KG1 (cell line): ENCODE measurements at places on chromosomes 2 and 18.

- no peak for DNase-seq
Measured at GRCh38 chr2:231395188-231396057, at the start of gene B3GNT7. Gene B3GNT7 (plus strand): TSS chr2:231395710. CDS start chr2:231395804, 94 bp downstream.

DNA sequence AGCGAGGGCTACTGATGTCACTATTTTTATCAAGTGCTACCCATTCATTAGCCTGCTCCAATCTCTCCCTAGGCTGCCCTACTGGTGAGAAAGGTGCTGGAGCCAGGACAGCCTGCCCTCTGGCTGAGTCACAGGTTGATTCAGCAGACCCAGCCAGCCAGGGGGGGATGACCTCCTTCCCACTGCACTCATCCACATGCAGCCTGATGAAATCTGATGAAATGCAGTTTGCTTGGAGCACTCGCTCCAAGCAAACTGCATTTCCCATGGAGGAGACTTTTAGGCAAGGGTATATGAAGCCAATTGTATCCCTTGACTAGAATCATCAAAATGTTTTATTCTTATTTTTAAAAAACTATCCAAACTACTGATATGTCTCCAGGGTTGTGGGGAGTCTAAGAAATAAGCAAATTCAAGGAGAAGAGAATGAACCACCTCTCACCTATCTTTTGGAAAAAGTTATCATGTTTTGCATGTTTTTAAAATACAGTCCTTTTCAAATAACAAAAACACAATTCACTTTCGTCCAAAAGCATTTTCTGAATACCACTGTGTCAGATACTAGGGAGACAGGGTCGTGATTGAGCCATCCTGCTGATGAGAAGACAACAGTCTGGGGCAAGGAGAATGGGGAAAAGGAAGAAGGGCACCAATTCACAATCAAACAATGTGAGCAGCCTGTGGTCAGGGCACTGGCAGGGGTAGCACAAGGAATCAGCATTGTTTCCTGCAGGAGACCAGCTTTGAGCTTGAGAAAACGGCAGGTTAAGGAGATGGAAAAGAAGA lies 128.3 kb downstream of the AFF3 start:
- DNase-seq: no peak

DNA sequence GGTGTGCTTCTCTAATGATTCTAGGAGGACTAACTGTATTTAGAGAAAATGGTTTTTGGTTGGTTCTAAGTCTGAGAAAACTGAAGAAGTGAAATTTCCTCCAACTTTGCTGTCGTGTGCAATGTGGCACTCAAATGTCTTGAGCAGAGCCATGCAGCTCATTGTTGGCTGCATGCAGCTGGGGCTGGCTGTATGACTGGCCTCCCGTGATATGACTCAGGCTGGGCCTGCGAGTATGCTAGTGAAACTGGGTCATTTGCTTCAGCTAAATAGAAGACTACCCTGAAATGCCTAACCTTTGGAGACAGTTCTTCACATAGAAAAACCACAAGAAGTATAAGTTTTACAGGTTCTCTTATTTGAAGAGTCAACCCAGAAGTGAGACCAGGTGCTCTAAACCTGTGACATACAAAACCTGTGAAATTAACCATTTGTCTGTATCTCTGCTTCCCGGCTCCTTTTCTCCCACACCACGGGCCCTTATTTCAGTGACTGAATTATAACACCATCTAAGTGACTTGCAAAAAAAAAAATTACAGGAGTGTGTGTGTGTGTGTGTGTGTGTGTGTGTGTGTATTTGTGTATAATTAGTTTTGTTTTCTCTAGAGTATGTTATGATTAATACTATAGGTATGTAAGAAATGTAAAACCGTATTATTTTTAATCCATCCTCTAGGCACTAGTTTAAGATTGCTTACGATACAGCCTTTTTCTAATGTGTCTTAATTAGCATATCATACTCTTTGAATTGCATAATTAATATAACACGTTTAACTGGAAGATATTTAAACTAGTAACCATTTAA lies 15.9 kb downstream of the POLI start:
- no peak for DNase-seq

DNA sequence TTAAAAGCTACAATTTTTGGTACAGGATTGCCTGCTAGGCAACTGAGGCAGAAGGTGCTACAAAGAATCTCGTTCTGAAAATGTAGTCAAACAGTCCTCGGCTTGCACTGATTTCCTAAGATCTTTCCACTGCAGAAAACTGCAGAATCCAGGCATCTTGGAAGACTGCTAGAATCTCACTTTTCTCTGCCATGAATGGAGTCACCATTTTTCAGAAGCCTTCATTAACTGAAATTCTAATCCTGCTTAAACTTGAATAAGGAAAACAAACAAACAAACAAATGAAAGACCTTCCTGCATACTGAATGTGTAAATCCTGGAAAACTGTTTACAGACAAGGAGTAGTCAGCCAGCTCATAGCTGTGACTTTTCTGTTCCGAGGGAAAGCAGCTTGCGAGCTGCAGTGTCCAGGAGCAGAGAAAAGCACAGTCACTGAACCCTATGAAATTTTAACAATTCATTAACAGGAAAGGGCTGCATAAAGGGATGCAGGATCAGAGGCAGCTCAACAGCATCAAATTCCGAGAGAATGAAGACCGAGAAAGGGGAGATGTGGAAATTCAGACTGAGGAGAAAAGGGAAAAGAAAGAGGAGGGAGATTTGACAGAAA lies 210.5 kb upstream of the PIK3C3 start:
- DNase-seq: no peak

- DNase-seq: no peak
Measured at GRCh38 chr18:63444580-63444979, 22.3 kb upstream of the VPS4B start.

DNA sequence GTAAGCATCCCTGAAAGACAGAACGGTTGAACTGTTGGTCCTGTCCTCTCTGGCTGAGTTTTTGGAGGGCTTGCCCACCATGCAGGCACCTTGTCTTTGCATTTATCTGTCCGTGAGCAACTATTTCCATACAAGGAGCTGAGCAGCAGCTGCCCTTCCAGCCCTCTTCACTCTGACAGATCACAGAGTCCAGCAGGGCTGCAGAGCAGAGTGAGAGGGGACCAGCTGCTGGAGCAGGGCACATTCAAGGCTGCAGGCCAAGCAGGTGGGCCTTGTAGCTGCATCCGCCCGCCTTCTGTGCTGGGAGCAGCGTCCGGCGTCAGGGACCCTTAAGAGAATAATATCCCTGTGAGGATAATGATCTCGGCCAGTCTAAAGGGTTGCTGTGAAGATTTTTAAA lies 9.5 kb downstream of the SMYD1 start:
- DNase-seq: no peak

DNA sequence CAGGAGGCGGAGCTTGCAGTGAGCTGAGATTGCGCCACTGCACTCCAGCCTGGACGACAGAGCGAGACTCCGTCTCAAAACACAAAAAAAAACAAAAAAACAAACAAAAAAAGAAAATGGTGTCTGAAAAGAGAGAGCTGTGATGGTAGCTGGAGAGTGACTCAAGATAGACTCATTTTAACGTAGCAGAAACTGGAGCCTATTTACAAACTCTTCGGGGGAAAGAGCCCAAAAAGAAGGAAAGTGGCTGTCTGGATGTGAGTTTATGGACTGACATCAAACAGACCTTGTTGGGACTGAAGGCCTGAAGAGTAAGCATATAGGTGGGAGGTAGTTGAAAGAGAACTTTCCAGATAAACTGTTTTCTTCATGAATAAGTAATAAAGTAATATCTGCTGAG lies 51.8 kb downstream of the LIMS1 start:
- DNase-seq: no peak

GRCh38 chr18:68728081-68728700 lies 13.3 kb upstream of the TMX3 start:
- no peak for DNase-seq

DNA sequence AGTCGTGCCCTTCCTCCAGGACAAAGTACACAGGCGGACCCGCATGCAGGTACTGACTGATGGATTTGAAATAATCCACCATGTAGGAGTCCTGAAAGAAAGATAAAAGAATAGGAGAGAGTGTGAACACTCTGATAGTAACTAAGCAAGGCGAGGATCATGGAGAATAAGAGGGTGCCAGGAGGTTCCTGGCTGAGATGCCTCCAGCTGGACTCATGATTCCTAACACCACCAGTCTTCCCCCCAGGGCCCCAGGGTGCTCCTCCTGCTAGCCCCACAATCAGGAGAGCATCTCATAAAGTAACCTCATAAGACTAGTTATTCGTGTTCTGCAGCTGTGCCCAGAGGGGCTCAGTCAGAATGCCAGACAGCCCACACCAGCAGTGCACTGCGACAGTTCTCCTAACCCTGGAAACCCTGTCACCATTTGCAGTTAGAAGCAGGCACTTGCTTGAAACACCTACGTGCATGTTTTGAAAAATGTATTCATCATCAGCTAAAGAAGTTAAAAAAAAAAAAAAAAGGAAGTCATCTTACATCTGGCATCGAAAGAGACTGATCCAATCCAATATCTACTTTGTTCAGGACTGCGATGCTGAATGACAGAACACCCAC lies 36.7 kb downstream of the RMC1 start:
- DNase-seq: no peak

- DNase-seq: no peak
Measured at GRCh38 chr18:13377496-13377895, 158.9 kb downstream of the LDLRAD4 start.

DNA sequence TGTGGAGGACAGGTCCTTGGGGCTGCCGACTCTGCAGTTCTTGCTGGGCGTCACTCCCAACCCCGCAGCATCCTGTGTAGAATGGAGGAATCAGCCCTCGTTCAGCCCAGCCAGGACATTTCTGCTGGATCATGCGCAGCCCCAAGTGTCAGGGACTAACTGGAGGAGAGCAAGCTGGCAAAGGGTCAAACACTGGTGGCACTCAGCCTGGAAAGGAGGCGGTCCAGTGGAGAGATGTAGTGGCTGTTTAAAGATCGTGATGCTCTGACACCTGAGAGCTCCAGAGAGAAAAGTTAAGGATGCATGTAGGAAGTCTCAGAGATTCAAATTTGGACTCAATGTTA lies 63.6 kb upstream of the SH3RF3 start:
- no peak for DNase-seq

DNA sequence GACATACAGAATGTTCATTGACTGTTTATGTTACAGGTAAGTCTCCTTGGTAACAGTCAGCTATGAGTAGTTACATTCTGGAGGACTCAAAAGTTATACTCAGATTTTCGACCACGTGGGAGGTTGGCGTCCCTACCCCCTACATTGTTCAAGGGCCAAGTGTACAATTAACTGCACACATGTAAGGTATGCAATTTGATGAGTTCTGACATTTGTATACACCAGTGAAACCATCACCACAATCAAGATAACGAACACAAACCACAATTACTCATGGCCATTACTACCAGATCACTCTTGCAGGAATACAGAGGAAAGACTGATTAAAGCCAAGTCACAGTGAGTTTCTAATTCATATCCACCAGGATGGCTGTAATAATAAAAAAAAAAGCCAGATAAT lies 39.6 kb upstream of the LDLRAD4 start:
- no peak for DNase-seq

DNA sequence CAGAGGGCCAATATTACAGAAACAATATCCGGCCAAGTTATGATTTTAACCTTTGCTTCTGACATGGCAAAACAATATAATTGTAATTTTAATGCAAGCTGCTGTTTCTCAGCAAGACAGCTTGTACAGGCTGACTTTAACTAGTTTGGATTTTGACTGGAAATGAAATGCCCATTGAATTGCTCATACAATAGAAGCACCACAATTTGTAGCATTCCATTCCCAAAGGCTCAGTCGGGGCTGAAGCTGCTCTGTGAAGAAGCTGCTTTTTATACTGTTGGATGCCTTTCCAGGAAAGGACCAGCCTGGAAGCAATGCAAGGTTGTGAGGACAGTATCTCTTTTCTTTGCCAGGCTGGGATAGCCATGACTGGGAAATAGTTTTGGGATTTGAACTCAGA lies 677.0 kb upstream of the FANCL start:
- no peak for DNase-seq

- no peak for DNase-seq
Measured at GRCh38 chr18:62321201-62321600, 3.9 kb upstream of the TNFRSF11A start.

DNA sequence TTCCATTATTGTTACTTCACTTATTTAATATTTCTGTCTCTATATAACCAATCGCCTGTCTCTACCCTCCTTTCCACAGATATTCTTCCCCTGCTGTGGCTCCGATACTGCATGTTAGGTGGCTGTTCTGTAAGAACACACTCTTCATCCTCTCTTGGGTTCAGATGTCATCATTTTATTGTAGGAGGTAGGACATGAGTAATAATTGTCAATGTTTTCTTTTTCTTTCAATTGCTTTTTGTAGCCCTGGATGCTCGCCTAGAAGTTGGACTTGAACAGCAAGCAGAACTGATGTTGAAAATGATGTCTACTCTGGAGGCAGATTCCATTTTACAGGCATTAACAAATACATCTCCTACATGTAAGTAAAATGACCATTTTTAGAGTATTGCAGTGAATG lies 128.6 kb downstream of the BIRC6 start:
- DNase-seq: no peak

DNA sequence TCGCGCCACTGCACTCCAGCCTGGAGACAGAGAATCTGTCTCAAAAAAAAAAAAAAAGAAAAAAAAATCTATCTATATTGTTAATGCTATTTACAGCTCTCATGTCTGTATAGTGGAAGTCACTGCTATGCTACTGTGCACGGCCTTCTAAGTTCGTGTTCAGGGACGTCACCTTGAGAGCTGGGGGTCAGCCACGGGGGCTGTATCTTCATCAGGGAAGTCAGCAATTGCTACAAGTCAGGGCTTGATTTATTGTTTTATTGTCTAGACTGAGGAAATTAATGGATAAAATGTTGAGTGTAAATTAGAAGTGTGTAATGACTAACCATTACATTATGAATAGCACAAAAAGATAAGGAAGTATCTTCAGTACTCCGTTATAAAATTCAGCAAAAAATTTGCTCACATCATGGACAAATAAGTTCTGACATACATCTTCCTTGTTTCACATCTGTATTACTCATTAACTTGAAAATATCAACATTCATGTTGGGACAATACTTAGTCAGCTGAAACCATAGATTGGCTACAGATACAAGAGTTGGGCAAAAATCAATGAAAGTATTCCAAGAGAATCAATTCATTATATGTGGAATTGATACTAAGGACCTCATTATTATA lies 136.6 kb upstream of the SEC11C start:
- DNase-seq: no peak

GRCh38 chr2:187875261-187876141 lies 321.3 kb upstream of the TFPI start:
- DNase-seq: no peak

- DNase-seq: no peak
Measured at GRCh38 chr2:6782517-6783237, 83.0 kb downstream of the CMPK2 start.

- no peak for DNase-seq
Measured at GRCh38 chr2:667332-667999, 9.7 kb downstream of the TMEM18 start.

DNA sequence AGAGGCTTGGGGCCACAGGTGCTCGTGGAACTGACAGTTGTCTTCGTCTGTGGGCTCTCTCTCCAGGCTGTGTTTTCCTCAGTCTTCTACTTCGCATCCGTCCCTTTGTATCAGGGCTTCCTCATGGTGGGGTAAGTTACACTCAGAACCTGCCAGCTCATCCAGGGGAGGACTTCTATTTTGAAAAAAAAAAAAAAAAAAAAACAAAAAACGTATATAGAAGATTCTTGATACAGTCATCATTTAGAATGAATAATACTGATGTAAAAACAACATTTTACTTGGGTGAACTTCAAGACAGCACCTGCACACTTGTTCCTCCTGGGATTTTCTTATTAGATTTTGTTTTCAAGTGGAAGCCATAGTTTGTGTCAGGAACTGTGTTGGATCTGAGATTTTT lies 47.7 kb upstream of the NFATC1 start:
- no peak for DNase-seq

- DNase-seq: no peak
Measured at GRCh38 chr2:17798338-17798737, 17.9 kb upstream of the MSGN1 start.

- DNase-seq: no peak
Measured at GRCh38 chr2:109519513-109519912, 94.3 kb downstream of the SEPTIN10 start.
